Hindlimb muscle (tissue), 1 donor: ENCODE measurements at places on chromosomes 4 and X.

- DNase-seq: peak; percentile 40
Measured at GRCh38 chr4:72418458-72418857, 150.6 kb downstream of the ADAMTS3 start.

- no peak for DNase-seq
Measured at GRCh38 chr4:166594326-166594946, 639.9 kb downstream of the SPOCK3 start.

DNA sequence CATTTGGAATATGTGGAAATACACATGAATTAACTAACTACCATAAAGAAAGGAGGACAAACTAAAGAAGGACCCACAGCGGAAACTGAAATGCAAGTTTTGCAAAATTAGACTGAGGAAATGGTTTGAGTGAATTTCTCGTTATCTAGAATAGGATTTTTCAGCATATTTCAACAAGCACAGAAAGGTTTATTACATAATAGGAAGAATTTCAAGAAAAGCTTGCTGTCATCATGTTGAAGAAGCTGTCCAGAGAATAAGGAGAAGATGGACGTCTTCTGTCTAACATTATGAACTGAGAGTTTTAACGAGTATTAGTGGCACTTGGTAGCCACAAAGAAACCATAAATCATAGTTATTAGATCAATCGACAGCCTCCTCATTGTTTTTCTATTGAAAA, 45.0 kb downstream of the TEC start:
- no peak for DNase-seq

DNA sequence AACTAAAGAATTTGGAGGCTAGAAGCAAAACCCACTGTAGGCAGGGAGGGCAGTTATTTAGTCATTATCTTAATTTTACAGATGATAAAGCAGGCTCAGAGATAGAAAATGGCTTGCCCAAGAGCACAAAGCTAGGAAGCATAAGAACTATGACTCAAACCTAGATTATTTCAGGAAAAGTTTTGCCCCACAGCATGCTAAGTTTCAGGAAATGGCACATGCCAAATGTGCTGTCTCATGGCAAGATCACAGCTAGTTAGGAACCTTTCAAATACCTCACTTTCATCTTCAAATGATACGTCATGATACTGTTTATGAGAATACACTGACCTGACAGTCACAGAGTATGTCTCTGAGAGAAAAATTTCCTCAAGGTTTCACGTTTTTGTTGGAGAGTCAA, 78.5 kb upstream of the SPANXC start:
- DNase-seq: no peak

- DNase-seq: no peak
Measured at GRCh38 chr4:48589098-48589445, 99.0 kb downstream of the ZAR1 start.

- no peak for DNase-seq
Measured at GRCh38 chr4:2546286-2546823, 9.9 kb downstream of the FAM193A start.

- no peak for DNase-seq
Measured at GRCh38 chr4:66178906-66179305, 508.6 kb upstream of the EPHA5 start.

DNA sequence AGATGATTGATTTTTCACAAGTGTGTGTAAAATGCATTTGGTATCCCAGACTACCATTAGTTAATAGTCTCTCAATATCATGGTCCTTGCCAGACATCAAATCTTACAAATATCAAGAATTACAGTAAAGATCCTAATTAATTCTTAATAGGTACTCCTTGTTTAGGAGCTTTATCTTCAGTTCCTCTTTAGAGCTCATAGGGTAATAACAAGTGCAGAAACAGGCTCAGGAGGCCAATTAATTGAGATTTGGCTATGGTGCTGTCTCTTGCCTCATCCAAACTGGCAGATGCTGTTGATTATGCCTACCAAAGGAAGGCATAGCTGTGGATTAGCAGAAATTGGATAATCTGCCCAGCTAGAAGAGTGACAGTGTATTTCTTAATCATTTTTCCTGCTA, 6.9 kb downstream of the MTMR1 start:
- DNase-seq: no peak

GRCh38 chr4:73446336-73446938, 10.4 kb downstream of the AFP start:
- DNase-seq: no peak

DNA sequence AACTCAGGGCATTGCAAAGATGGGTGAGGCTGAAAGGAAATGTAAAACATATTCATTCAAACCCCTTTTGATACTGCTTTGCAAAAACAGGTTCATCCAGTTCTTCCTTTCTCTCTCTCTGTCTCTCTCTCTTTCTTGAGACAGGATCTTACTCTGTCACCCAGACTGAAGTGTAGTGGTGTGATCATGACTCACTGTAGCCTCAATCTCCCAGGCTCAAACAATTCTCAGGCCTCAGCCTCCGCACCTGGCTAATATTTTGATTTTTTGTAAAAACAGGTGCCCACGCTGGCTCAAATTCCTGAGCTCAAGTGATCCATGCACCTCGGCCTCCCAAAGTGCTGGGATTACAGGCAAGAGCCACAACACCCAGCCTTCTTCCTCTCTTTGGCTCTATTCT, 15.6 kb upstream of the DCHS2 start:
- no peak for DNase-seq

GRCh38 chrX:14616301-14616700, 87.0 kb downstream of the GLRA2 start:
- DNase-seq: no peak

GRCh38 chr4:40195182-40196177, 1.4 kb upstream of the RHOH start:
- DNase-seq: no peak

DNA sequence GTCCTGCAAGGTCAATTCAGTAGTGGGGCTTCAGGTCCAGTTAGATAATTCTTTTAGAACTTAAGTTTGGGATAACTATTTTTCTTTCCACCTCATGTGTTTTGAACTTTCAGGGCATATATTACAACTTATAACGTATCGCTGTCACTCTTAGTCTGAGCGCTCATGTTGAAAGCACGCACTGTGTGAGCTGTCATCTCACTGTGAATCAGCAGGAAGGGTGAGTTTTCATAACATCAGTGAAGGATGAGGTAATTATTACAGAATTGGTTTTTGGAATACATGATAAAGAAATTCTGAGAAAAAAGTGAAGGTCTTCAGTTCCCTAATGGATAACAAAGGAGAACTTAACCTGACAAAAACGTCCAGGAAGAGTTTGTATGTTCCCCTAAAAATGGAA, 45.1 kb upstream of the SLC4A4 start:
- DNase-seq: no peak
